NCI-H1436 treated with DMSO at 0.1 percent for 48 hours (cell line): ENCODE measurements at places on chromosomes 16 and 17.

DNA sequence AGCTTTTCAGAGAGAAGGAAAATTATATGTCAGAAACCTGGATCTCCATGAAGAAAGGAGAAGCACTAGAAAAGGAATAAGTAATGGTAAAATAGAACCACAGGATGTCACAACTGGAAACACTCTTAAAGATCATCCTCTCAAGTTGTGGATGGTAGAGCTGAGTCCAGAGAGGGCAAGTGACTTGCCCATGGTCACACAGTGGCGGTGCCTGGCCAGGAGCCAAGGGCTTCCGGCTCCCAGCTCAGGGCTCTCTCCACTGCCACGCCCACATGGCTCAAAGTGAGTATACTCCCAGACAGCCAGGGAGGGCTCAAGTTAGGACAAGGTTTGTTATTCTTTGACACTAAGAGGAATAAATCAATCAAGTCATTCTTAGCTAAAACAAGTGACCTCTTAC, 159.8 kb downstream of the COPRS start:
- no peak for DNase-seq

GRCh38 chr16:1772362-1772907, at the start of gene EME2:
Gene EME2 (plus strand): TSS chr16:1772810. CDS start chr16:1773228, 418 bp downstream.
- DNase-seq, result no peak

GRCh38 chr17:69574257-69575197, 160.0 kb downstream of the MAP2K6 start:
- no peak for DNase-seq

DNA sequence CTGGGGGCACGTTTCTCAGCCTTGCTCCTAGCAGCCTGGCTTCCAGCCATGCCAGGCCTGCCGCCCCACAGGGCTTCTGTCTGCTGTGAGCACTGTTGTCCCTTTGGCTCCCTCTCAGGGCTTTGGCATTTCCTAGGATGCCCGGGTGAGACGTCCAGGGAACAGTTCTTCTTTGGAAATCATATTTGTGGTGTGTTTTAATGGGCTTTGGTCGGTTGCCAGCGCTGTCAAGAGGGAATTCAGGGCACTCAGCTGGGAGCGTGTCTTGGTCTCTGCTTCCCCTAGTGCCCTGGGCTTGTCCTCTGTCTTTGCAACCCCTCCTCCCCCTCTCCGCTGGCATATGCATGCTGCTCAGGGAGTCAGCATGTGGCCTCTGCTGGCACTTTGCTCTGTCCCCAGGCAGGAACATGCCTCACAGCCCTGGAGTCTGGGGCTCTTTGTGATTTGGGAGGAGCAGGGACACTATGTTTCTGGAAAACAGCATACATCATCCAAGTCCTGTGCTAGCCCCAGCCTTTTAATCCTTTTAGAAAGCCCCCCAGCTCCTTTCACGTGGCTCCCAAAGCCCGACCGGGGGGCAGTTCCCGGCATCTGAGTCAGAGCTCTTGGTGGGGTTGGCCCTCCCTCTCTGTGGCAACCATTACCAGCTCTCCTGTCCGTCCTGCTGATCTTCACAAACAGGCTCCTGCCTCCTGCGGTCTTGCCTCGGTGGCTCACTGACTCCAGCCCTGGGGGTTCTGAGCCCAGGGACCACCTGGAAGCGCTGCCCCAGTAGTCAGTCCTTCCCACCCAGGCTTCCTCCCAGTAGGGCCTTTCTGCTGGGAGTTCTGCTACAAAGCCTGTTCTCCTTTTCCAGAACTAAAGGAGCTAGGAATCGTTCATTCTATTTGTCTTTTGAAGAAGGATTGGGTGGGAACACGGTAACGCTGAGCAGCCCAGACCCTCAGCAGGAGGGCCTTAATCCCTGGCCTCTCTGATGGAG, 26.7 kb downstream of the SAP30BP start:
- no peak for DNase-seq

- DNase-seq, result no peak
These were observed 354.0 kb upstream of the EEF2KMT start for GRCh38 chr16:5451641-5452040.

DNA sequence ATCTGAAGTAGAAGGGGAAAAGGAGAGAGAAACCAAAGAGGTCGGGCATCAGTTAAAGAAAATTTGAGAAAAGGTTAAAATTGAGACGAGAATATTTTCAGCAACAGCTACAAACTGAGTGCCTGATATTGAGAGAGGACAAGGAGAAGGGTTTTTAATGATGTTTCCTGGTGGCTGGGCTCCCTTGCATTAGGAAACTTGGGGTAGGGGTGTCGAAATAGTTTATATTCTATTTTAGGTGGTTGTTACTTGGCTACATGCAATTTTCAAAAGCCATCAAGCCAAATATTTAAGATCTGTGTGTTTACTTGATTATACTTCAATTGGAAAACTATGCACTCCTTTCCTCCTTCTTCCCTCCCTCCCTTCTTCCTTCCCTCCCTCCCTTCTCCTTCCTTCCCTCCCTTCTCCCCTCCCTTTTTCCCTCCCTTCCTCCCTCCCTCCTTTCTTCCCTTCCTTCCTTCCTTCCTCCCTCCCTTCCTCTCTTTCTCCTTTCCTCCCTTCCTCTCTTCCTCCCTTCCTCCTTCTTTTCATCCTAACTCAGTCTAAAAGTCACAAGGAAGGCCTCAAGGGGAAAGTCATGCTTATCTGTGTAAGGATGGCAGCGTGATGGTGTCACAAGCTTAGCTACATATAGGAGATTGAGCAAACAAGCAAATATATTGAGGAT, 1.8 kb upstream of the APOH start:
- no peak for DNase-seq

- DNase-seq, result no peak
These were observed 71.2 kb upstream of the ERCC4 start for GRCh38 chr16:13848795-13849194.

GRCh38 chr17:47897561-47897960, 1.5 kb downstream of the SP2 start:
- DNase-seq, result no peak

GRCh38 chr17:21008992-21009671, 33.7 kb downstream of the USP22 start:
- no peak for DNase-seq

DNA sequence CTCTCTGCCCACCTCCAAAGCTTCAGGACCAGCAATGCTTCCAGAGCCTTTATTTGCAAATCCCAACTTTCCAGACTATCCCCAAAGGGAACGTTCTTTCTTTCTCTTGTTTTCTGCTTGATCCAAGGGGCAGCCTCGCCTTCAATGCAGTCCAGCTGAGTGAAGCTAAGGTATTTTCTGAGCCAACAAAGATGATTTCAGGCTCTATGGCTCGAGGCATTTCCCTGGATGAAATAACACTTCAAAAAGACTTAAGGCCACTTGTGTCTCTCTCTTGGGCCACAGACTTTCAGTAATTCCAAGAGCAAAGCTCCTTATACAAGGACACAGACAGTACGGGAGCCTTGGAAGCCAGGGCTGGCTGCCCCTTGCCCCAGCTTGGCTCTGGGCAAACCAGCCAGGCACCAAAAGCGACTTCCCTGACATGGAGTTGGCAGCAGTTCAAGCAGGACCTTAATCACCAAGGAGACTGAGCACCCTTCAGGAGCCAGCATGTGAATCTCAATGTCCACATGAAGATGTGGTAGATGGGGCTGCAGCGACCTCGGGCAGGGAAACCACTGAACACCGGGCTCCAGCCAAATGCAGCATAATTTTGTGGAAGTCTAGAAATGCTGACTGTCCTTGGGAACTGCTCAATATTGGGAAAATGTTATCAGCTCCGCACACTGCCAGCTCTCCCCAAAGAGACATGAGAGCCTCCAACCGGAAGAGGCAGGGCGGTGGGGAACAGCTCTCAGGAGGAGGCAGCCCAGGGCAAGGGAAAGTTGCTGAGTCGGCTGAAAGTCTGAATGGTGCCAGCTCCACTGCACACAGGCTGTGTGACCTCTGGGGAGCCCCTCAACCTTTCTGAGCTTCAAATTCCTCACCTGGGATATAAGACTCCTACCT, 39.0 kb downstream of the TK2 start:
- DNase-seq, result no peak

- no peak for DNase-seq
These were observed 1.8 kb upstream of the MT2A start for GRCh38 chr16:56606476-56607108.

- no peak for DNase-seq
These were observed 7.2 kb downstream of the LPO start for GRCh38 chr17:58245428-58246103.

DNA sequence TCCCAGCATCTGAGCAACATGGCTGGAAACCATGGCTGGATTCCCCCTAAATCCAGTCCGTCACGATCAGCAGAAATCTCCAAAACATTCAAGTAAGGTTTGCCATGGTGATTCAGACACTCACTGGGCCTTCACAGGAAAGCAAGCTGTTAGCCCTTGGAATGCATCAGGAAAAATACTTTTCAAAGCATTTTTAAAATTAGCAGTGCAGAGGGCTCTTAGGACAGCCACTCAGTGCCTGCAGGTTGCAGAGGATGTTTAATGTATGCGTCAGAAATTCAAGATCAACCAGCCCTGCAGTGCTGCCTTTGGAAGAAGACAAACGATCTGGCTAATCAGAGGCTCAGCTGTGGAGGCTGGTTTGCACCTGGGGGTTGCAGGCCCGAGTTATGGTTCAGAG, 50.3 kb downstream of the FOXL1 start:
- no peak for DNase-seq

DNA sequence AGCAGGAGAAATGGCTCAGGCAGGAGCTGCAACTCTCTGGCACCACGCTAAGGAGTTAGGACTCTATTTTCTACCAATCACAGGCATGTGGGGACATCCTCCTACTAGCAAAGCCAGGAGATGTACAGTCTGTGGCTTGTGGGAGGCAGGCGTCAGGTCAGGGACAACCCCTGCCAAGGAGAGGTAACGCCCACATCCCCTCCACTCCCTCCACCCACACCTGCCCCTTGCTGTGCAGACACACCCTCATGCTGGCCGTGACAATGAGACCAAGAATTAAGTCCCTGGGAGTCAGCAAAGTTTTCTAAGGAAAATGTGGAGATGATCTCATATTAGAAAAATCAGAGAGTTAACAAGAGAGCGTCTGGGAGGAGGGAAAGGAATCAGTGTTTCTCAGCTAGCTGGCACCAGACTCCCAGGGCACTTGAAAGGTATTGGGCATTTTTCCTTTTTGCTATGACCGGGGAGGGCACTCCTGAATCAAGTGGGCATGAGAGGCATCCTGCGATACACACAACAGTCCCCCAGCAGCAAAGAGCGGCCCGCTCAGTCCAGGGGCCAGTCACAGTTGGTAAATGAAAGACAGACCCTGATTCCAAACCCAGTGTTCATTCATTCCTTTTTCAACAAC, 87.3 kb upstream of the RPL38 start:
- no peak for DNase-seq

GRCh38 chr17:5809580-5810188, 225.4 kb upstream of the NLRP1 start:
- DNase-seq, result no peak

- DNase-seq, result no peak
These were observed 19.4 kb downstream of the CYLD start for GRCh38 chr16:50761267-50761666.

DNA sequence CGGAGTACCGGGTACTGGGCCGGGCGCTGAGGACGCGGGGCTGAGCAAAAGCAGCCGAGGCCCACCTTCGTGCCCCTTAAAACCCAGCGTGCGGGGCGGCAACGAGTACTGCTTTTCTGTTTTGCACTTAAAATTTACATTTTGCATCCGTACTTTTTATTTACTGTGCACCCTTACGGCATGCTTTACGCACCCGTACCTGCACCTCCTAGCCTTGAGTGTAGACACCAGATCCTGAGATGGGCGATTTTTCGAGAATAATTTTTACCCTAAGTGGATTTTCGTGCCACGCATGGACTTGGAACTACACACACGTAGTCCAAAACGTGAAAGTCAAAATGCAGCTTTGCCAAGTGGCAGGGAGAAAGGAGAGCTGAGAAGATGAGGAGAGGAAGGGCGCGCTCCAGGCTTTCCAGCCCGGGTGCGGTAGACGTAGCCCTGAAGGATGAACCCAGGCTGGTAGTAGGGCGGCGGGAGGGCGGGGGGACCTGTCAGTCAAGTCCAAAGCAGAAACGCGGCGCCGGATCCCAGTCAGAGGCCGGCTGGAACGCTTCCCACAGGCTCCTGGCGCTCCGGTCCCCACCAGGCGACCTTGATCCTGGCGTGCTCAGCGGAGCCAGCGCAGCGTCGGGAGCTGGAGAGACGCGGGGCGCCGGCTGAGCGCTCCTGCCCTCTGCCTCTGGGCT, 1.2 kb upstream of the CBLN1 start:
- no peak for DNase-seq
